ENCODE measurements at places on chromosomes 7 and 10.

GRCh38 chr10:72087969-72088888 lies at the start of gene SPOCK2:
Gene SPOCK2, minus strand, starts transcription at chr10:72088551. Its CDS starts 223 bp downstream, at chr10:72088328.
- no peak for DNase-seq

DNA sequence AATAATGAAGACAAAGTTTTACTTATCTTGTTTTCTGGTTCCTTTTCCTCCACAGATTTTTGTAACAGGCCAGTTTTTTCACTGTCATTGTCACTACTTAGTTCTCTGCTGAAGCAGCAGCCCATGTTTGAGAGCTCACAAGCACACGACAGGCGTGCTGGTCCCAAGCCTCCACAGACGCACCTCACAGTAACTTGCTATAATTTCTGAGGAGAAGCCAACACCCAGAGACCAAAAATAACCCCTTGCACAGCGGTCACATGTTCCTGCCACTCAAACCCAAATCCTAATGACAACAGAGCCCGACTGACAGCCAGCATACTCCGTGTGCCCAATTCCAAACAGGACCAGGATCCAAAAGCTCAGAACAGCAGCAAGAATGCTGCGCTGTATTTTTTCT lies 58.5 kb downstream of the LARP4B start:
- no peak for DNase-seq

- DNase-seq = no peak
Measured at GRCh38 chr10:122571892-122572291, 11.3 kb downstream of the DMBT1 start.

DNA sequence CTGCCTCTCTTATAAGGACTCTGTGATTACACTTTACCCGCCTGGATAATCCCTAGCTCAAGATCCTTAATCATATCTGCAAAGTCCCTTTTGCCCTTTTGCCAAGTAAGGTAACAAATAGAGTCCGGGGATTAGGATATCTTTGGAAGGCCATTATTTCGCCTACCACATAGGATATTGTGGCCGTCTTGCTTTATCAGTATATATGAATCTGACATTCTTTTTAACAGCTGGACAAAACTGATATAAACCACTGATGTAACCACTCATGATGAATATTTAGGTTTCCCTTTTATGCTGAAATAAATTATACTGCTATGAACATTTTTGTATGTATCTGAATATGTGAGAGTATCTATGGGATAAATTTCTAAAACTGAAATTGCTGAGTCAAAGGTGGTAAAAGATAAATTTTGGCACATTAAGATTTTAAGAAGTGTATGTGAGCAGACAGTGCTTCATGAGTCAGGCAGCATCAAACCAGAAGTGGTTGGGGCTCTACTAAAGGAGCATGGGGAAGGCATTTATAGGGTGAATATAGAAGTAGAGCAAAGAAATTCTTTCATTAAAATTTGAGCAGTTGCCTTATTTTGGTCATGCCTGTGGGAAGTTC lies 44.7 kb downstream of the AVL9 start:
- DNase-seq = no peak

DNA sequence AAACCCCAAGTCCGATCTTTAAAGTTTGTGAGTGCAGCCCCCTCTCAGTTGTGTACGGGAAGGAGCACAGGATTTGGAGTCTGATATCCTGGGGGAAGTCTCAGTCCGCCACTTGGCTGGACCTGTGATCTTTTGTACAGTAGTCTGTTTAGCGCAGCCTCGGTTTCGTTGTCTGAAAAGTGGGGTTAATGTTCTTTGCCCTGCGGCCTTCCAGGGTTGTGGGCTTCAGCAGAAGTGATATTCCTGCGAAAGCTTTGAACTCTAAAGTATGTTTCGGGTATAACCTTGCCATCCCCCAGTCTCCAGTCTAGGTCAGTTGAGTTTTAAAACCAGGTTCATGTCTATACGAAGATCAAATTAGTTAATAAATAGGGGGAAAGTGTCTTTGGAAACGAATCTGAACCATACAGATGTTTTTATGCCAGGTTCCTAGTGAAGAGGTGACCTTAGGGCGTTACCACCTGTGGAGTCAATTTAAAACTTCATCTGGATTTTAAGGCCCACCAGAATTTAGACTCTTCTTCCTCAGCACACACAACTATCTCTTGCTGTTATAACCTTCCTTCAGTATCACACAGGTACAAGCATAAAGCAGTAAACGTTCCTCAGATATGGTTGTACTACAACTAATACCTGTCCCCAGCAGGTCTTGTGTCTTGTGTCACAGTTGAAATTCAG lies 904 bp downstream of the R3HCC1L start:
- DNase-seq = peak; percentile 23

DNA sequence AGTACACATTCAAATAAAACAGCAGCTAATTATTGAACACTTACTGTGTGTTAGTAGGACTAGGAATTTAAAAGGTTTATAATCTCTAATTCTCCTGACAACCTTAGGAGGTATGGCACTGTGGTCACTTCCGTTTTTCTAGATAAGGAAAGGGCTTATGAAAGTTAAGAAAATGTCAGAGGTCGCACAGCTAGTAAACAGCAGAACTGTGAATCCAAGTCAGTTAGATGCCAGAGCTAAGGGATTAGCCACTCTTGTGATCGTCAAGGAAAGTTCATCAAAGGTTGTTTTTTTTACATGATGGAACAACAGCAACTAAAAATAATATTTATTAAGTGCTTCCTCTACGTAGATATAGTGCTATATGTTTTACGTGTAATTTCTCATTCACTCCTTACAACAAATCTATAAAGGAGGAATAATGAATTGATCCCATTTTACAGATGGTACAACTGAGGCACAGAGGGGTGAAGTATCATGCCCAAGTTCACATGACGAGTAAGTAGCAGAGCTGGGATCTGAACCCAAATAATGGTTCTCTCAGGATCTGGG lies 84.9 kb downstream of the NAMPT start:
- no peak for DNase-seq

GRCh38 chr10:17175551-17175950 lies 25.9 kb downstream of the TRDMT1 start:
- DNase-seq = no peak

DNA sequence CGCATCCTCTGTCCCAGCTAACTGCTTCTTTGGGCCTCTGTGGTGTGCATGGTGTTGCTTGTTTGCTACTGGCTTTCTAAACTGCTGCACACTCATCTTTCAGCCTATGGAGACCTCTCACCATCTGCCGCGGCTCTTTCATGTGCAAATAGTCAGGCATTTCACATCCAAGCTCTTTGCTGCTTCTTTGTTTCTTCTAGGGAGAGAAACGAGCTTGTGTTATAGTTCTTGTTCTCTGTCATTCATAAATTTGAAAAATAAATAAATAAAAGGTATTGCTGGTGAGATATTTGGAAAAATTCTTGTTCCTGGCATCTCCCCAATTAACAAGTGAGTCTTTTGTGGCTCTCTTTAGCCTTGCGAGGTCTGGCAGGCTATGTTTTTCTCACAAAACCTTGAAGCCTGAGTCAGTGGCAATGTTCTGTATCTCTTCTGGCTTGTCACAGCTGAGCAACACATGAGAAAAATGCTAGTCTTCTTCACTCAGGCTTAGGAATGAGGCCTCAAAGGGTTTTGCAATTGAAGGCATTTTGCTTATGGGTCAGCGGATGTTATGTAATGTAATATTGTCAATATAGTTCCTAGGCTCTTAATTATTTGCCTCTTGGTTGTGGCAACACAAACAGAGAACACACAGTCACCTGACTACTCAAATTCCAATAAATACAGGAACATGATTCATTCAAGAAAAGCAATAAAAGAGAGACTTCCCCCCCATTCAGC lies 274.0 kb downstream of the FRMD4A start:
- peak; percentile 22 for DNase-seq

DNA sequence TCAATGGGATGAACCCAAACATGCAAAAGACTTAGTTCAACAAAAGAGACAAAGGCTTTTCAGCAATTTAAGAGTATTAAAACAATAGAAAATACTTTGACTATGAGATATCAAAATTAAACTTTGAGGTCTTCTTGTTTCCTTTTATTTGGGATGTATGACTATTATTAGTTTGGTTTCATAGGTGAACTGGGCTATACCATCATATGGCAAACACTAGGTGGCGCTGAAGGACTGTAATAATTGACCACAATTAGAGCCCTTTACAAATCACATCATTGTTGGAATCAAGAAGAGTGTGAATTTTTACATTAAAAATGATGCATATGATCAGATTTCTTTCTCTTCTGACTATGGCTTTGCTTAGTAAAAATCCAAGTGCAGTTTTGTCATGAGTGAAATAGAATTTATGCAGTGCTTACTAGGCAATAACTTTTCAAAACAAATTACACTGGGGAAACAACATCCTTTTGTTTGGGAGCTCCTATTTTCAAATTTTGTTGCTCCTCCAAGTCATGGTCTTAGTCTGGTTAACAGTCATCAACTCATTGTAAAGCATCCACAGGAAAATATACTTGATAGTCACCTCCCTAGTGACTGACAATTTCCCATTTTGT lies 14.7 kb upstream of the NXPH1 start:
- peak; percentile 50 for DNase-seq

GRCh38 chr7:108376206-108376605 lies 80.0 kb downstream of the NRCAM start:
- no peak for DNase-seq

DNA sequence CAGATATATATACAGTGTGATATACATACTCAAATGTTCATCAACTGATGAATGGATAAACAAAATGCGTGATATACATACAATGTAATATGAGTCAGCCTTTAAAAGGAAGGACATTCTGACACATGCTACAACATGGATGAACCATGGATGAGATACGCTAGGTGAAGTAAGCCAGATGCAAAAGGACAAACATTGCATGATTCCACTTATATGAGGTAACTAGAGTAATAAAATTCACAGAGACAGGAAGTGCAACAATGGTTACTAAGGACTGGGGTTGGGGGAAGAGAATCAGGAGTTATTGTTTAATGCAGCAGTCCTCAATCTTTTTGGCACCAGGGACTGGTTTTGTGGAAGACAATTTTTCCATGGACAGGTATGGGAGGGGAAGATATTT lies 47.3 kb upstream of the PIK3AP1 start:
- no peak for DNase-seq

- DNase-seq = no peak
Measured at GRCh38 chr7:92767437-92767836, 68.9 kb downstream of the CDK6 start.

DNA sequence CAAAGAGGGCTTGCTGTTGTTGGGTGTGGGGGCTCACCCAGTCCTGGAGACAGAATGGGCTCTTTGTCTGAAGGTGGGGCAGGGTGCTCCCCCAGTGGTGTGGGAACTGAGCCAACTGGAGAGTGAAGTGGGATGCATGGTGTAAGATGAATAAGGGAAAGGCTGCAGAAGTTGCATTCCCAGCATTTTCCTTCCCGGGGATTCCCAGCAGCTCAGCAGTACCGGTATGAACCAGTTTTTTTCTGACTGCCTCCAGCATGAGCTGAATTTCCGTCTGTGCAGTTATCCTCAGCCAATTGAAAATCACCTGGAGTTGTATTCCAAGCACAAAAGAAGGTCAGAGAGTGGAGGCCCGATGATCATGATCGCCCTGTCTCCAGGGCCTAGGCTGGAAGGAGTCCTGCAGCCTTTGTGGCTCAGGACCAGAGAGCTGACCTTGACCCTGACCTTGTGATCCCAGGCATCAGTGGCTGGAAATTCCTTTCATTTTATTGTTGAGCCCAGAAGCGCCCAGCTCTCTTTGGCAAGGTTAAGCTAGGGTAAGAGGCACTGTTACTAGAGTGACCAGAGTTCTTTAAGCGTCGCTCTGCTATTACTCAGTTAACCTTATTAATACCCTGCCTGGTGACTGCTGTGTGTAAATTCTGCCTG lies 33.4 kb downstream of the OGDH start:
- DNase-seq = peak; percentile 79

DNA sequence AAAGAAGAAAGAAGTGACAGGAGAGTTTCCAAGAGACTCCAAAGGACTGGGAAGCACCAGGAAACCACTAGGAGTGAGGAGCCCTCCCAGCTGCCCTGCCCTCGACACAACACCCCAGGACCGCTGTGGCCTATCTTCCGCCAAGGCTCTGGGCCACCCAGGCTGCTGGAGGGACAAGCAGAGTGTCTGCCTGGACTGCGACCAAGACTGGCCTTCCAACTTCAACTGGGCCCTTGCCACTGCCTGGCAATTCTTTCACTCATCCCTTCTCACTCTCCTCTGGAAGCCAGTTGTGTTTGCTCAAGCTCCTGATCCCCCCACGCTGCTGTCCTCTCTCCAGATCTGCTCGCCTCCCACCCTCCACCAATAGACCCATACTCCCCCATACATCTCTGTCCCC lies 10.2 kb downstream of the KIAA1549 start:
- no peak for DNase-seq

GRCh38 chr7:28272461-28272877 lies 91.9 kb upstream of the JAZF1 start:
- no peak for DNase-seq

- DNase-seq = no peak
Measured at GRCh38 chr10:117497736-117498135, 44.8 kb upstream of the EMX2 start.

DNA sequence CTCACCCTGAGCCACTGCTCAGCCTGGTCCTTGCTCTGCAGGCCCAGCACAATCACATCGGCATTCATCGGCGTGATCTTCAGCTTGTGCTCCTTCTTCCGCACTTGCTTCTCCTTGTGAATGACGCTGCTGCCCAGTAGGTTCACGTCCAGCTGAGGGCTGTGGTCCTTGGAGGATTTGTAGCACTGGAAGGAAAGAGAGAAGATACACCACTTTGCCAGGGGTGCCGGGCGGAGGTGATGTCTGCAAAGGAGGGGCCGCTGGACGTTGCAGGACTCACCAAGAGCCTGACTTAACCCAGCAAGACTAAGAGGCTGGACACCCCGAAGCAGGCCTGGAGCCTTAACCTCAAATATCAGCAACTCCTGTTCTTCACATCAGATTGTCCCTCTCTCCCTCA lies 74.8 kb downstream of the VWA2 start:
- DNase-seq = no peak

DNA sequence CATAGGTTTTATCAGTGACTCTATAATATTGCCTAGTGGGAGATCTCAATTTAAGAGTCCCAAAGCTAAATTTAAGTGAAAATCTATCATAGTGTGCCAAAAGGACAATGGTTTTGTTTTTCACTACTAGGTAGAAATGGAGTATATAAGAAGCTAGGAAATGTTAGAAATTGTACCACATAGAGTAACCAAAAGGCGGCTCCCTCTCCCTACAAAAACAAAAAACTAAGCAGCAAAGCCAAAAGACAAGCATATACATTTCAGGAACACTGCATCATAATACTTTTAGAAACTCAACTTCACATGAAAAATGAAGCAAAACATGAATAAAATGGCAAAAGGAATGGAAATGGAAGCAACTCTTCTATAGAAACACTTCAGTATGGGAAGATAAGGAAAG lies 271.6 kb downstream of the CACNA2D1 start:
- DNase-seq = no peak

DNA sequence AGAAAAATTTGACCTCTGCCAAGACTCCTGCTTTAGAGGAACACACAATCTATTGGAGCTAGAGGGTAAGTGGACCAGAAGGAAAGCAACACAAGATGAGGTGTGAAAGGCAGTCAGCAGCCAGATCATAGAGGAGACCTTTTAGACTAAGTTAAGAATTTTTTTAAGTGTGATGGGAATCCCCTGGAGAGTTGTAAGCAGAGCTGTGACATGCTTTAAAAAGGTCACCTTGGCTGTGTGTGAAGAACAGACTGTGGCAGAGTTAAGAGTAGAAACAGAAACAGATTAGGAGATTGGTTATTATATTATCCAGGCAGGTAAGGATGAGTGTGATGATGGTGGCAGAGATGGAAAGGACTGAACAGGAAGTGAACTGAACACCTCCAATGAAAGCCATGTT lies 23.5 kb downstream of the CPEB3 start:
- DNase-seq = no peak

GRCh38 chr10:59388671-59388976 lies 26.3 kb upstream of the FAM13C start:
- DNase-seq = no peak
